GM03348 (cell line): ENCODE measurements at places on chromosomes 1 and 21.

DNA sequence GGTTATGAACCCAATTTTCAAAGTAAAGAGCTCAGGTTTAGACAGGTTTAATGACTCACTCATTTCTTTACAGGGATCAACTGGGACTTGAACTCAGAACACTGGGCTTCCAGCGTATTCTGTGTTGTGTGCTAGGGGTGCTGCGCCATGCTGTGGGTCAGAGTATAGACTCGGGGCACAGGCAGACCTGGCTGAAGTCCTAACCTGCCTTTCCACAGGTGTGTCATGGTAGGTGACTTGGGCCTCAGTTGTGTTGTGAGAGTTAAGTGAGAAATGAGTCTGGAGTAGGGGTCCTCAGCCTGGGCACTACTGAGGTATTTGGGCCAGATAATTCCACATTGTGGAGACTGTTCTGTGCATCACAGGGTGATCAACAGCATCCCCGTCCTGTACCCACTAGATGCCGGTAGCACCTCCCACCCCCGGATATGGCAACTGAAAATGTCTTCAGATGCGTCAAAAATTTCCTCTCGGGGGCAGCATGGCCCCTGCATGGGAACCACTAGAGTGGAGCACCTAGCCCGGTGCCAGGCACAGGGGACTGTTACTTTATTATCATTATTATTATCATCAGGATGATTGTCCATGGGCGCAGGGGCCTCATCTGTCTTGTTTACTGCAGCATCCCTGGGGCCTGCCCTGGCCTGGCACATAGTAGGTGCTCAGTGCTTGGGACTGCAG lies 575.5 kb downstream of the PTPRU start:
- no peak for DNase-seq

DNA sequence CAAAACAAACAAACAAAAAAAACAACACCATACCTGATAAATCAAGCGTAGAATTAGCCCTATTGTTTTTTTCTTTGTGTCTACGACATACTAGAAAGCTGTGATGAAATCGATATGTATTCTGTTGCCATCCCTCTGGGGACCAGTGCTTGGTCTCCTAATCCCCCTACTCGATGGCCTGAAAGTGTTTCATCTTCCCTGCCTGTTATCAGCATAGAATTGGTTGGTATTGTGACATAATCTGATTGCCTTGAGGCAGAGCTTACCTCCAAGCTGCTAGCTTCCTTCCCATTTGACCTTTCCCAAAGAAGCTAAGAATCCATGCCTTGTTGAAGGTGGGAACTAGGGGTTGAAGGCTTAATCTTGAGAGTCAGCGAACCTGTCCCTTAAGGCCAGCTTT lies 40.7 kb upstream of the PIGV start:
- no peak for DNase-seq

GRCh38 chr21:27045281-27045985 lies 78.5 kb upstream of the ADAMTS5 start:
- DNase-seq: no peak

- DNase-seq: no peak
Measured at GRCh38 chr1:18549106-18549505, 68.4 kb downstream of the KLHDC7A start.

DNA sequence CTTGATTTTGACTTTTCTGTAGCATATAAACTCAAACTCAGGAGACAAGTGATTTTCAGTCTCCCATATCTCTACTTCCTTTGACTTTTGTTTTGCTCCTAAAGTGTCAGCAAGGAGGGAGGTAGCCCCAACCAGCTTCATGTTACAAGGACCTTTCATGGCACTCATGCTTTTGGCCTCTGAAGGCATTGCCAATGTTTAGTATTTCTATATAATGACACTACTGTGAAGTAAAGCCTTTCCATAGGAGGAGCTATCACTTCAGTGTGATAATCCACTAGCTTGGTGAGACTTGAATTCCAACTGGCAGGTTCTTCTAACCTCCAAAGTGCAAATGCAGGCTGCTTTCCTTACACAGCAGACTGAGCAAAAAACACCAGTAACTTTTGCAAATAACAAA lies 14.4 kb downstream of the COLGALT2 start:
- DNase-seq: no peak

GRCh38 chr1:177106614-177107365 lies 57.7 kb downstream of the ASTN1 start:
- DNase-seq: no peak

DNA sequence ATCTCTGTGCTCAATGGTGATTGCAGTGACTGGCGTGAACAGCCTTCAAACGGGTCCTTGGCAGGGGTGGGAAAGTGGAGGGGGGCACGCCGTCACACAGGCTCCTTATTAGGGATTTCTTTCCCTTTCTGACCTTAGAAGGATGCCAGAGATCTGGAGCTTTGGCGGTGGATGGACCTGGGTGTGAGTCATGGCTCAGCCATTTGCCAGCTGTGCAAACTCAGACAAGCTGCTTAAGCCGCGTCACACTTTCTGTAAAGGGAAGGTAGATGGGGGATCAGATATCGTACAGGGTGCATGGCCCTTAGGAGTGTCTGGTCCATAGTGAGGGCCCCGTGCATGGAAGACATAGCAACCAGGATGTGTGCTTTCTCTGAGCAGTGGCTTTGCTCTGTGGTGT lies 48.3 kb upstream of the C1orf174 start:
- no peak for DNase-seq

DNA sequence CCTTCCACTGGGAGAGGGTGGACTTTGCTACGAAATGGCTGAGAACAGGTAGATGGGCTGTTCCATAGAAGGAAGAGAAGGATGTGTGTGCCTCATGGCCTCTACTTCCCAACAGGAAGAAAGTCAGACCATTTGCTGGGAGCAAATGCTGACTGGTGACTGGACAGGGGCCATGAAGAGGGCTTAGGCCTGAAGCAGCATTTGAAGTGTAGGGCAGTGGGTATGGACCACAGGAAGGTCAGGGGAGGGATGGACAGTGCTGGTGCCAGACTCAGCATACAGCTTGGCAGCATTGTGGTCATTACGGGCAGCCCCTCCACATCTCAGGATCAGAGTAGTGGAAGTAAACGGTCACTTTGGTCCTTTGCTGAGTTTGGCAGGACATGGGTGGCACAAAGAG lies 275.7 kb downstream of the MATN1 start:
- peak; percentile 1 for DNase-seq

- DNase-seq: no peak
Measured at GRCh38 chr1:175857756-175858155, 114.4 kb upstream of the TNR start.

DNA sequence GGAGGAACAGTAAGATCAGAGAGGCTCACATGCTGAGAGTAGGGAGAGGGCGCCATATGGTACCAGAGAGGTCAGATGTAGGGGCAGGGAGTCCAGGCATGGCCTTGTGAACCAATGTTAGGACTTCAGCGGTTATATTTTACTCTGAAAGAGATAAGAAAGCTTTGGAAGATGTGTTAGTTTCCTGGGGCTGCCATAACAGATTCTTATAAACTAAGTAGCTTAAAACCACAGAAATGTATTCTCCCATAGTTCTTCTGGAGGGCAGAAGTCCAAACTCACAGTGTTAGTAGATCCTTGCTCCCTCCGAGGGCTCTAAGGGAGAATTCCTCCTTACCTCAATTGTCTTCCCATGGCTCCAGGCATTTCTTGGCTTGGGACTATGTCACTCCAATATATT lies 502.5 kb upstream of the ADGRL2 start:
- no peak for DNase-seq

DNA sequence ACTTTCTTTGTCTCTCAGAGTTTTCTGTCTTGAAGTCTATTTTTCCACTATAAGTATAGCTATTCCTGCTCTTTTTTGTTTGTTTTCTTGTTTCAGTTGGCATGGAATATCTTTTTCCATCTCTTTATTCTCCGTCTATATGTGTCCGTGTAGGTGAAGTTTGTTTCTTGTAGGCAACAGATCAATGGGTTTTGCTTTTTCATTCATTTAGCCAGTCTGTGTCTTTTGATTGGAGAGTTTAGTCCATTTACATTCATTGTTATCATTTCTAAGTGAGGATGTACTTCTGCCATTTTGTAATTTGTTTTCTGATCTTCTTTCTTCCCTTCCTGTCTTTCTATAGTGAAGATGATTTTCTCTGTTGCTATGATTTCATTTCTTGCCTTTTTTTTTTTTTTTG lies 132.5 kb upstream of the GPR52 start:
- DNase-seq: no peak

DNA sequence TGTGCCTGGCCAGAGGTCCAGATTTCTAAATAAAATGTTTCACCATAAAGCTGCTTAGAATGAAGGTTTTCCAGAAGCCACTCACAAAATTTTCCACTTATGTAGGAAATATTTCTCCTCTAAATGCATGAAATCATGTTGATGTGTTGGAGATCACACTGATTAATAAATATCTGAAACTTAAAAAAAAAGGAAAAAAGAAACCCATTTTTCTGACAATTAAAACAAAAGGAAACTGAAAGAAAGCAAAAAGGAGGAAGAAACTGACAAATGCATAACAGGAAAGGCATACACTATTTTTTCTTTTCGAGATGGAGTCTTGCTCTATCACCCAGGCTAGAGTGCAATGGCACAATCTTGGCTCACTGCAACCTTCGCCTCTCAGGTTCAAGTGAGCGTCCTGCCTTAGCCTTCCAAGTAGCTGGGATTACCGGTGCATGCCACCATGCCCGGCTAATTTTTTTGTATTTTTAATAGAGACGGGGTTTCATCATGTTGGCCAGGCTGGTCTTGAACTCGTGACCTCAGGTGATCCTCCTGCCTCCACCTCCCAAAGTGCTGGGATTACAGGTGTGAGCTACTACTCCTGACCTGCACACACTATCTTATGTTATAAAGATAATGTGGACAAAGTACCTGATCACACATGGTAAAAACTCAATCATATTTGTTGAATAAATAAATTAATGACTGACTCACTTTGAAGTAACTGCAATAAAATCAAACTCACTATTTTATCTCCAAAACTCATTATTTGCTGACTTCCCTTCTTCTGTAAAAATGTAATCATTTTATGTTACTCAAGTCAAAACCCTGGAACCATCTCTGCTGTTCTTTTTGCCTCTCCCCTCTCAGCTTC lies 149.8 kb upstream of the NR5A2 start:
- no peak for DNase-seq

DNA sequence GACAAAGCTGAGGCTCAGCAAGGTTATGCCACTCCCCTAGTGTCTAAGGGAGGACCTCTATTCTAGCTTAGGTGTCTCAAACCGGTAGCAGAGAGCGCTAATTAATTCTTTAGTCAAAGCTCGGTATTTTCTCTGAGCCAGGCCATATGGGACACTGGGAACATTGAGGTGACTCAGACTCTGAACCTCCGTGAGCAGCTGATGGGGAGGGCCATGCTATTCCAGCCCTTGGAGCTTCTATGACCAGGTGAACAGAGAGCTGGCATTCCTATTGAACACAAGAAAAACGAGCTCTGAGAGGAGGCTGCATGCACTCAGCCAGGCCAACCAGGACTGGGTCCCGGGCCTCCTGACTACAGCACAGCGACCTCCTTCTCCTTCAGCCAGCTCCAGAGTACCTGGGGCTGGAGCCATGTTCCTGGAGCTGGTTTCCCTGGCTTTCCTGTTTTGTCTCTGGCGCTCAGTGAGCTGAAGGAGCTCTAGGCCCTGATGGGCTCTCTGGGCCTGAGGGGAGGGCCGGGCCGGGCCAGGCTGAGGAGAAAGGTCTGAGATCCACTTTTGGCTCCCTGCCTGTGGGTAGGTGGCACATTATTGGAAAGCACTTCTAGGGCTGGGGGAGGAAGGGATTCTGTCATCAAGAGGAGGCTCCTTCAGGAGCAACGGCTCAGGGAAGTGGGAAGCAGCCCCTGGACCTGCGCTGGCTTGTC lies 37.0 kb downstream of the SLC9A1 start:
- no peak for DNase-seq

- DNase-seq: peak; percentile 17
Measured at GRCh38 chr1:231240531-231240882, 505 bp upstream of the GNPAT start.

- peak; percentile 63 for DNase-seq
Measured at GRCh38 chr1:180926164-180926981, 13.7 kb downstream of the KIAA1614 start.

DNA sequence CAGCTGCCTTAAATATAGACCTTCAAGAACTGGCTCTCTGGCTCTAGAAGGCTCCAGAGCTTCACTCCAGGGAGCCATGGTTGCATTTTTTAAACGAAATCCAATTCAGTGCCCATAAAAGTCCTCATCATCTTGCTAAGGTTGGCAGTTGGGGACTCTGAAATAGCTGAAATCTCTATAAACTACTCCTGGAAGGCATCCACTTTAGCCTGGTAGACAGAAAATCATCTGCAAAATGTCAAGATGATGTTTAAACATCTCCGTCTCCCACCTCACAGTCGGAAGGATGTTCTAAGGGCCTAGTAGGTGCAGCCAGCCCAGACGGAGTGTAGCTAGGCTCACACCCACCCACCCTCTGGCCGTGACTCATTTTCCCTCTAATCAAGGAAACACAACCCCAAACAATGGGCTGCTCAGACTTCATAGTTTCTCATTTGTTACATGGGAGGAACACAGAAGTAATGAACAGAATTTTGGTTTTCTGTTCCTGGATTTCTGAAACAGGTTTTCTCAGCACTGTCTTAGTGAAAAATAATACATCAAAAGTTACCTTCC lies 235.4 kb upstream of the KAZN start:
- no peak for DNase-seq

GRCh38 chr1:90347366-90347765 lies 352.5 kb downstream of the ZNF326 start:
- no peak for DNase-seq

DNA sequence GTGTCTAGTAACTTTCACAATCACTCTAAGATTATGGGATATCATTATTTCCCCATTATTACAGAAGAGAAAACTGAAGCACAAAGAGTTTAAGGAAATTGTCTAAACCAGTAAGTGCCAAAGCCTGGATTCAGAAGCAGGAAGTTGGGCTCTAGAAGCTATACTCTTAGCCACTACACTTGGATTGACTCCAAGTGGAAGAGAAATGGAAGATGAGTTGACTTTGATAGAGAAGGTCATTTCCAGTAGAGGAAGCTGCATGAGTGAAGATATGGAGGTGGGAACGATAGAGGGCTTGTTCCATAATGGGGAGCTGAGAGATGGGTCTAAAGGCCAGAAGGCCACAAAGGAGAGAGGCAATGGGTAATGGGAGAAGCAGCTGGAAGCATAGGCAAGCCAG lies 11.7 kb upstream of the TDRD10 start:
- no peak for DNase-seq

DNA sequence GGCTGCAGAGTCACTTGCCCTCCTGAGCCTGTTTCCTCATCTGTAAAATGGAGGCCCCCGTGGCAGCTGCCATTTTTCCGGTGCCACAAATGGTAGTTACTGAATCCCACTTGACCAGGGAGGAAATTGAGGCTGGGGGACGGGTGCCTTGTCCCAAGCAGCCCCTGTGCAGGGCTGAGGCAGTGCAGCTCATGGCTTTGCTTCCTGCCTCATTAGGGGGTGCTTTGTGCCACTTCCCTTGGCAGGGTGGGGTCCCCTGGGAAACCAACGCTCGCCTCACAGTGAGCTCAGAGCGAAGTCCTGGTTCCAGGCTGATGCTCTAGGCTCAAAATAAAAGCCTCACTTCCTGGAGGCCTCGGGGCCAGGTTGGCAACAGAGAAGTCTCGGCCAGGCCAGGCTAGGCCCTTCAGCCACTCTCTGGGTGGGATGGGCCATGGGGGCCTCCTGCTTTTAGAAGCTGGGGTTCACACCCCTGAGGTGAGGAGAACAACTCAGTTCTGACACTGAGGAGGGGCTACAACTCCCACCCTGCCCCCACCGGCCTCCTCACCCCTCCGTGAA lies 6.8 kb downstream of the LAPTM5 start:
- no peak for DNase-seq

GRCh38 chr1:23210963-23211362 lies 6.3 kb downstream of the HTR1D start:
- no peak for DNase-seq
